CD4-positive, alpha-beta memory T cell (primary cell): ENCODE measurements at places on chromosomes 4 and X.

DNA sequence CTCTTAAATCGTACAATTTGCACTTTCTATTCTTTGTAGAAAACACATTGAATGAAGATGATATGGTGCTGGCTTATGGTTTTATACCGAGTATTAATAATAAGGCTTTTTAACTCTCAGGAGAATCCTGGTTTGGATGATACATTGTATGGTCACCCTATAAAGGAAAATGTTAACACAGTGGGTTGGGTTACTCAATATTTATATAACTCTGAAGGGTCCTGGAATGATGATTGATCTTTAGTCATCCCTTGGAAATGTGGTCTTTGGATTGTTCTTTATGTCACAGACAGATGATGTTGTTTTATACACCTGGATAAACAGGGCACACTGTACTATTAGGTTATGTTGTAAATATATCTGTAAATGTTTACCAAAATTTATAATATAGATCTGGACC lies 496.2 kb upstream of the NDST4 start:
- no peak for DNase-seq

- DNase-seq: no peak
Observed at GRCh38 chr4:185566425-185566824, 31.1 kb upstream of the PDLIM3 start.

DNA sequence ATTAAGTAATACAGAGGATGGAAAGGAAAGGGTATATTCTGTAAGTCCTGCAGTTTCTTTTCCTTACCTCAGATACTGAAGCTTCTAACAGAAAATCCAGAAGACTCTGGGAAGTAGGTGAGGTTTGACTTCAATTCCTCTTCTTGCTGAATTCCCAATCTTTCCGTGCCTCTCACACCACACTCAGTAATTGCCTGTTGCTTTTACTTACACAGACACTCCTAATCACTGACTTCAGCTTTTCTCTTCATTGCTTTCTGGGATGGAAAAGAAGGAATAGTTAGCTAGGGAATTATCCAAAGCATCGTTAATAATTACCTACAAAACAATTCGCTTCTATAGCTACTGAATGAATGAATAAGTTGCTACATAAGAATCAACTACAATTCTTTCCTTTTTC lies 163.6 kb downstream of the FBXO8 start:
- DNase-seq: no peak

DNA sequence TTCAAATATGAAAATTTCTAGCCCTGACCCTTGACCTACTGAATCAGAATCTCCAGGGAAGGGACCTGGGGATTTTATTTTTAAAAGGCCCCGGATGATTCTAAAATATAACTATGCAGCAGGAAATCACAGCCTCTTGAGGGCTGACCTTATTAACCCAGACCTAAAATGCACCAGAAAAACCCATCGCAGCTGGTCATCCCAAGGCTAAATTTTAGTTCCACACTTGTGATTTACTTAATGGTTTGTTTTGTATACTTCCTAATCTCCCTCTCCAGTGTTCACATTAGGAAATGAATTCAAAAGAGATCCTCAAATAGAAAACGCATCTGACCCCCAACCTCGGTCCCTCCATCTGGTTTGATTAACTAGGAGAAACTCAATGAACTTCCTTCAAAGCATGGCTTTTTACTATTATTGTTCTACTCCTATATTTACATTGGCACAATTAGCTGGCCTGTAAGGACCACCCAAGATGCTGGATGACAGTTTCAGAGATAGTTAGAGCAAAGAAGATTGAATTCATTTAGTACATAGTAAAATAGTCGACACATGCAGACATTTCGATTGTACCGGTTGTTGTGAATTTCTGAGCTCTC lies 147.8 kb upstream of the MED14 start:
- no peak for DNase-seq

GRCh38 chr4:8192748-8193738 lies 6.0 kb upstream of the SH3TC1 start:
- peak; percentile 18 for DNase-seq

DNA sequence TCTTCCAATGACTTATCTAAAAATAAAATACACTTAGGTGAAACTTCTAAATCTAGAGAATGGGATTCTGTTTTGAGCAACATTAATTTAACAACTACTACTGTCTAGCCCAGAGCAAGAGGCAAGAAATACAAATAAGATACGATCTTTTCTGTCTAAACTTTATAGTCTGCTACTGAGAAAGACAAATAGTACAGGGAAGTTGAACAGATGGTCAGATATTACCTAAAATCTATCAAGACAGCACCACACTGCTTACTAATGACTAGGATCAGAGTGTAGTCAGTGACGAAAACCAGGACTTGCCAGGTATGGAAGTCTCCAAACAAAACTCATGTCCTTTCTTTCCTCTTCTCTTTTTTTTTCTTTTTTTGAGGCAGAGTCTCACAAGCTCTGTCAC lies 7.1 kb downstream of the FAM13A start:
- no peak for DNase-seq

- DNase-seq: no peak
Observed at GRCh38 chr4:75542824-75543223, 13.0 kb upstream of the ODAPH start.

GRCh38 chrX:133859336-133859735 lies 126.1 kb downstream of the GPC3 start:
- no peak for DNase-seq

- DNase-seq: no peak
Observed at GRCh38 chrX:39157796-39158195, 356.5 kb downstream of the MID1IP1 start.

- DNase-seq: no peak
Observed at GRCh38 chr4:142091085-142091513, 454.7 kb downstream of the IL15 start.

DNA sequence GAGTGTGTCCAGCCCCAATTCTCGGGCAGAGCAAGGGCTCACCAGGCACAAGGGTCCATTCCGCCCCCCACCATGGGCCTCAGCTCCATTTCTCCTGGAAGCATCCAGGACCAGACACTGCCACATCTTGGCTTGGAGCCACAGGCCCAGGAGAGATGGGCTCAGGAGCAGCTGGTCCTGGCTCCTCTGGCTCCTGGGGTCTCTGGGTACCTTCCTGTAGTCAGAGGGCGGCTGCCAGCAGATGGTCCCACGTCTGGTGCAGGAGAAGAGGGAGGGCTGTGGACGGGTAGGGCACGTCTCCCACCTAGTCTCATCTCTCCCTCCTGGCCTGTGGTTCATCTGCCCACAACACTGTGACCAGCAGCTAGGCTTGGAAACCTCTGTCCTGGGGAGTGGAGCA lies 8.0 kb downstream of the ATP2B3 start:
- DNase-seq: no peak

DNA sequence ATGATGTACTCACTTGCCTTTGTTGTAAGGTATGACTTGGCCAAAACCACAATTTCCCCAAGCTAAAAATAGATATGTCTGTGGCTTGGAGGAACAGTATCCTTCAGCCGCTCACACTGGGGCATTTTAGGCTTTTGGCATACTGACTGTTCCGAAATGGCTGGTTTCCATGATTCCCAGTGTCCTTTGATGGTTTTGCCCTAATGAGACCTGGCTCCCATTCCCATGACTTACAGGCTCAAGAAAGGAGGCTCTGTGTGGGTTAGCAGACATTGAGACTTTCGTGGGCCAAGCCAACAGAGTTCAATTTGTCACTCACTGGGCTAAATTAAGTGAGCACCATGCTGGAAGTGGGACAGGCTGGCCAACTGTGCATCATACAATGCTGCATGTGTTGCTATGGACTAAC lies 150.6 kb downstream of the CEP135 start:
- DNase-seq: no peak
